ENCODE measurements at places on chromosomes 11 and 22.

GRCh38 chr22:22144858-22145257 is 99.7 kb upstream of the VPREB1 start:
- no peak for DNase-seq

DNA sequence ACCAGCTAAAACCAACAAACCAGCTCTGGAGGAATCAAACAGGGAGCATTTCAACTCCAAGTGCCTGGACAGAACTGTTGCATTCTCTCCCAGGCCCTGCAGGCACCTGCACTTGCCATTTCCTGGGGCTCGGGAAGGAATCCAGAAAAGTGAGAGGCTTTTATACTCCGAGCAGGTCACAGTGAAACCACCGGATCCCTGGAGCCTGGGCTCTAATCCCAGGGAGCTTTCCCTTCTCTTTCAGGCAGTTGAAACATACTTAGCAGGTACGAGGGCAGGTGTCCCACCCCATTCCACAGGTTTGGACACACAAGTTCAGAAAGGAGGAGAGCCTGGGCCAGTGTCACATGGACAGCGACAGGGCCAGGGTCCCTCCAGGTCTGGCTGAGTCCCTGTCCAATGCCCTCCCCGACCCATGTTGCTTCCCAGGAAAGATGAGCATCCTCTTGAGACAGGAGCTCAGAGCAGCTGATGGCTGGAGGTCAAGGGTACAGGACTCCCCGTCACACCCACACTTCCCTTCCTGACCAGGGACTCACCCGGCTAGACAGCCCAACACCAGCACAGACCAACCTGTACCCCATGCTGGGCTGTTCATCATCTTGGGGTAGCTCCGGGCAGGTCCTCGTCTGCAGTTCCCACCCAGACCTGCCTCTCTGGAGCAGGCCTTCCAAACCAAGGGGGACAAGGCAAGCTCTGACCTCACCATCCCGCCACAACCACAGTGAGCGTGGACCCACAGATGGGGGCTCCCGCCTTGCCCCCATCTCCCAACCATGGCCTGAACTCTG is 49.9 kb upstream of the CD5 start:
- DNase-seq: no peak

DNA sequence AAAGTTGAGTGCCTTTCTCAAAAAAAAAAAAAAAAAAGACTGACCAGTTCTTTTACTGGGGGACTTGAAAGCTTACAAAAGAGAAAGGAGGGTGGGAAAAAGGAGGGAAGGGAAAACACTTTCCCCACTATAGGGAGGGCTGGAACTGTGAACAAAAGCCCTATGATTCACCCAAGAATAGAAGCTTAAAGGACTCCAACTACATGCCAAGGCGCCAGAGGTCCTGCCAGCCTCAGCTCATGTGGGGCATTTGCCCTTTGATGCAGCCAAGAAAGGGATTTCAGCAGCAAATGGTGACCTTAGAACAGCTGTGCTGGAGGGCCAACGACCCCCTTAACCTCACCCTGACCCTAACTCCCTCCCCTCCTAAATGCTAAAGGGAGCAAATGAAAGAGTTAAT is 160.0 kb downstream of the NTM start:
- no peak for DNase-seq

DNA sequence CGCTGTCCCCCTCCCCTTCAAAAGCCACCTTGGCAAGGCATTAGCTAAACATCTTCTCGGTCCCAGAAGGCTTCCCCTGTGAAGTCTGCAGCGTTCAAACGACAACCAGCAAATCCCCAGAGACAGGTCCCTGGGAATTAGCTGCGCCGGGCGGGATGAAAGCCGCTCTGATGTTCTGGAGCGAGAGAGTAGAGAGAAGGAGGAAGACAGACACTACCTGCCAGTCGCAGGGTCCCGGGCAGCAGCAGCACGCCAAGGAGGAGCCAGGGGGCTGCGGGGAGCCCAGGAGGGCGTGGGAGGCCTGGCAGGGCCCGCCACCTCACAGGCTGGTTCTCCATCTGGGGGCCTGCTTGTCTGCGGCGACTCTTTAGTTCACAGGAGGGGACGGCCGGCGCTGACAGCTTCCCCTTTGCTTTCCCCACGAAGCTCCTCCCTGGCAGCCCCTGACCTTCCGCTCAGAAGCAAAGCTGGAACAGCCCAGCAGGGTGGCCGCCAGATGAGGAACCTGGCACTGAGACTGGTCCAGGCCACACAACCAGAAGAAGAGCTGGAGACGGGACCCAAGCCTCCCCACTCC is at the start of gene NFAM1:
NFAM1 (minus strand) TSS at position 384 of the 577 bp plus-strand sequence; CDS start at position 338, 46 bp downstream.
- DNase-seq: no peak

GRCh38 chr11:27158456-27159334 is 118.1 kb downstream of the BBOX1 start:
- DNase-seq: no peak

DNA sequence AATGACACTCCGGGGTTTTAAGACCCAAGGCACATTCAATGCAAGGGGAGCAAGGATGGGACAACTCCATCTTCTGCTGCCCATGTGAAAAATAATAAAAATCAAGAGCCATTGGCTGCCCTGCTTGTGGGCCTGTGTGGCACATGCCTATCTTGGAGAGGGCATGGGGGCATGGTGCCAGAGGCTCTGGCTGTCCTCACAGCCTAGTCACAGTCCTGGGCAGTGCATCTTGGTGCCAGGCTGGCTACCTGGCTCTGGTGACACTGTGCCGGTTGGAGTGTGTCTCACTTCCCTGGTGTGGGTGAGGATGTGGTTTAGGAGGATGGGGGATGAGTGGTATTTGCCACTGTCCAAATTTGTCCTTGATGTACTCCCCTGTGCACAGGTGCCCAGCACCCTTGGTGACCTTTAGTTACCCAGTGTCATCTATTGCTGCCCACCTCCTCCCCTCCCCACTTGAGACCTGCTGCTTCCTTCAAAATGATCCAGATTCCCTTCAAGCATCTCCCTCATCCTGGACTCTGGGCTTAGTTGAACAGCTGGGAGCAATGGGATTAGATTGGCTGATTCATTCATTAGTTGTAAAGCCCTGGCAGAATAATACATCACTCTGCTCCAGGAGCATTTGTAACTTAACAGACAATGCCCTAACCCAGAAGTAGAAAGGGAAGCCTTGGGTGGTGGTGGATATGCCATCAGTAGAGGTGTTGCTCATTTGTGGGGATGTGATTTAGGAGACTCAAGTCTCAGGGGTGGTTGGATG is 4.6 kb downstream of the TMEM86A start:
- DNase-seq: no peak

- no peak for DNase-seq
Measured at GRCh38 chr11:65547446-65548125, 10.6 kb downstream of the LTBP3 start.

DNA sequence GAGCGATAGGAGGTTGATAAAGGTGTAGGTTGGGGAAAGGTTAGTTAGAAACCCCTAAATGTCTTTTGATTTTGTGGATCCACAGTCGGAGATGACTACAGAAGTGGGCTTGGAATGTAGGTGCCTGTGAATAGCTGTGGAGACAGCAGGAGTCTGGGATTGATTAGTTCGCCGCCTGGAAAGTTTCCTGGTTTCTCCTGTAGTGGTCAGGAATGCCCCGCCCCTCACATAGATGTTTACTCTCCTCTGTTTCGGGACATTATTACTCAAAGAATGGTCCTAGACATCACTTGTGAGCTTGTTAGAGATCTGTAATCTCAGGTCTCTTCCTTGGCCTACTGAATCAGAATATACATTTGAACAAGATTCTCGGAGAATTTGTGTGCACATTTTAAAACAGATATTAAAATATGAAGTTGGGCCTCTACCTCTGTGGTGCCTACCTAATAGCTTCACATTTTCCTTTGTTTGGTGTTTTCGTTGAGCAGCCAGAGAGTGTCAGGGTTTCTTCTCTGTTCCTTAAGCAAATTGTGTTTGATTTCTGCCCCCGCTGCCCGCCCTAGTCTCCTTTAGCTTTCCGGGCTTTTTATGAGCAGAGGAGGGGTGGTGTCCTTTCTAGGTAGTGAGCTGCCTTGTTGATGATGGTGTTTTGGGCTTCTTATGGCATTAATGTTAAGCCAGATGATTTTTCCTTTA is 89.4 kb downstream of the PPP6R3 start:
- DNase-seq: no peak

DNA sequence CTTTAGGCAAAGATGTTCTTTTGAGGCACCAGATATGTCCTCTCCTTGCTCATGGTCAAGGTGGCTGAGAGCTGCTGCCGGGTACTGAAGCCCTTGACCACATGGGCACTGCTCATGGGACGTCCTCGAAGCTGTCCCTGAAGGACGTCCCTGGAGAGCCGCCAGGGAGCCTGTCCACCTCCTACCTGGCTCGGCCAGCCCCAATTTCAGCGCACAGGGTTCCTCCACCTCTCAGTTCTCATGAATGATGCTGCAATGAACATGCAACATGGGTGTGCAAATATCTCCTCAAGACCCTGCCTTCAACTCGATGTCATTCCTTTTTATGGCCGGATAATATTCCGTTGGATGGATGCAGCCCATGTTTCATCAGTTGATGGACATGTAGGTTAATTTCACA is 24.4 kb upstream of the TOLLIP start:
- DNase-seq: no peak

- no peak for DNase-seq
Measured at GRCh38 chr11:2589538-2589934, 110.3 kb downstream of the KCNQ1OT1 start.

DNA sequence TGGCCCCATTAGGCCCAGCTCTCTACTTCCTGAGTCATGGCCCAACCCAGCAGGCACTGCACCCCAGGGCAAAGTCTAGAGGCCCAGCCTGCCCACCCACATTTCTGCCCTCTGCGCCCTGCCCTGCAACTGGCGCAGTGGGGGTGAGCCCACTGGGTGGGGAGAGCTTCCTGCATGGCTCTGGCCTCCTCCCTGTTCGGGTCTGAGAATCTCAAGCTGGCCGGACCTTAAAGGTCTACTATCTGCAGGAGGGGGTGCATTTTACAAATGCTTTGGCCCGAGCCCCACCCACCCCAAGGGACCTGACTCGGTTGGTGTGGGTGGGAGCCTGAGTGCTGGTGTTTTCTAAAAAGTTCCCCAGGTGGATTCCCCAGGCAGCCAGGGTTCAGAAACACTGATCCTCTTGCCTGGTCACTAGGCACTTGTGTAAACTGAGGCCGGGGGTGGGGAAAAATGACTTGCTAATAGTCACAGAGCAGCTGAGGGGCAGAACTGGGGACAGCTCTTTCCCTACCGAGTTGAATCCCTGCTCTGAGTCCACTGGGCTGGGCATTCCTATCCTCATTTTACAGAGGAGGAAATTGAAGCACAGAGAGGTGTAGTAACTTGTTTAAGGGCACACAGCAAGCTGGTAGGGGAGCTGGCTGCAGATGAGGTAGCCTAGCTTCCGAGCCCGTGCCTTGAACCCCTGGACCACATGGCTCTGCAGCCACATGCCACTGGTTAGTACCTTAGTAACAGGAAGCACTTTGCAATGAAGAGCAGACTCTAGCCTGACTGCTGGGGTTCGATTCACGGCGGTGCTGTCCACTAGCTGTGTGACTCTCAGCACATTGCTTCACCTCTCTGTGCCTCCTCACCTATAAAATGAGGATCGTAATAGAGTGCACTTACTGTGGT is 36.3 kb downstream of the CD82 start:
- peak; percentile 69 for DNase-seq

DNA sequence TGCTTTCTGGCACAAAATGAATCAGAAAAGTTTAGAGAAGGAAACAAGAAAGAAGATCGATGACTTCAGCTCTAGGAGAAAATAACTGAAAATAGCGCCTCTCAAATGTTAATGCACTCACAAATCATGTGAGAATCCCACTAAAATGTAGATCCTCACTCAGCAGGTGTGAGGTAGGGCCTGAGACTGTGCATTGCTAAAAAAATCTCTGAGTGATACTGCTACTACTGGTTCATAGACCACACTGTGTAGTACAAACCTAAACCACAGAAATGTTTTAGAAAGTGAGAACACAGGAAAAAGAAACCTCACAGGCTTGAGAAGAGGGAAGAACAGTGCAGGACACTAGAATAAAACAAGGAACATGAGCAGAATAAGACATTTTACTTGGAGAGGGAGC is 2.0 kb downstream of the OR8D4 start:
- DNase-seq: peak; percentile 36

GRCh38 chr11:58058276-58059006 is 27.7 kb downstream of the OR6Q1 start:
- no peak for DNase-seq

Data from GM06990 (cell line).